SIG-M5 (cell line): ENCODE measurements at places on chromosomes 11 and 22.

- no peak for DNase-seq
These were observed 350.3 kb downstream of the SHANK2 start for GRCh38 chr11:70901951-70902521.

- no peak for DNase-seq
These were observed 108.6 kb downstream of the INSC start for GRCh38 chr11:15223318-15223717.

DNA sequence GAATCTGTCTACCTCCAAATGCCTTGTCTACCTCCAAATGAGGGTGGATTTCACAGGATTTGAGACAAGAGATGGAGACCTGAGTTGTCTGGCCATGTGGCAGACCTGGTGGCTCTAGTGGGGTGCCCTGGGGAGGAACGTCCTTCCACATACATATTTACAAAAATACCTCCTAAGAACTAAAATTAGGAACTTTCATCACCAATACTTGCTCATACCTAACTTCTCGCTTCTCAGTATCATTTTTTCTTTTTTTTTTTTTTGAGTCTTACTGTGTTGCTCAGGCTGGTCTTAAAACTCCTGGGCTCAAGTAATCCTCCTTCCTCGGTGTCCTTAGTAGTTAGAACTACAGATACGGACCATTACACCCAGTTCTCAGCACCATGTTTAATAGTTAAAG, 117.9 kb downstream of the MED15 start:
- DNase-seq: no peak

DNA sequence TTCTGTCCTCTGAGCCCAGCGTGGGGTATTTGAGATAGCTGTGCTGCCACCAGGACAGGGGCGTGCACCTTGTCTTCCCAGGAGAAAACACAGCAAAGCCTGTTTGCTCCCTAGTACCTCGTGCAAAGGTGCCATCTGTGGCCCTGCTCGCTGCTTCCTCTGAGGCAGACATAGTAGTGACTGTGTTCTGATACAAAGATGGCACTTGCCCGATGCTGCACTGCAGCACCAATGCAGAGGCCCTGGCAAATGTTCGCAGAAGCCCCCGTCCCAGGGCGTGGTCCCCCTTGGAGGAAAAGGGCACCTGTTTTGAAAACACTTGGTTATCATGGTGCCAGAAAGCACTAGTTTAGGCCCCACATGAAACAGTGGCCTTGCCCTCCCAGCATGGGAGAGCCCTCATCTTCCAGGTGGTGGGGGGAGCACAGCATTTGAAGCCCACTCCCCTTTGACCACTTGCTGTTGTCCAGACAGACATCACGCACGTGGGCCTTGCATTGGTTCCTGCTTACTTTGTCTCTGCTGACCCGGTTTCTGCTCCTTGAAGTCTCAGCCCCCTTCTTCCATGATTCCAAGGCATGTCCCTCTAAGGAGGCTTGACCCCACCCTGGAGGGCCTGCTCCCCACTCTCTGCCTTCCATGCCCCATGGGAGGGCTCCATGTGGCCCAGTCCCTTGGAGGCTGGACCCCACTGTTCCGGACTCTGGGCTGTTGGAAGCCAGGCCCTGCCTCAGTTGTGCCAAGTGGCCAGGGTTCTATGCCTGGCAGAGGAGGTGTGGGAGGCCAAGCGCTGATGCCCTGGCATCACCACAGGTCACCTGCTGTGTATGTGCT, 109.4 kb downstream of the KCNQ1OT1 start:
- DNase-seq: no peak

GRCh38 chr11:114499756-114500155, 59.9 kb downstream of the NXPE1 start:
- DNase-seq: no peak

DNA sequence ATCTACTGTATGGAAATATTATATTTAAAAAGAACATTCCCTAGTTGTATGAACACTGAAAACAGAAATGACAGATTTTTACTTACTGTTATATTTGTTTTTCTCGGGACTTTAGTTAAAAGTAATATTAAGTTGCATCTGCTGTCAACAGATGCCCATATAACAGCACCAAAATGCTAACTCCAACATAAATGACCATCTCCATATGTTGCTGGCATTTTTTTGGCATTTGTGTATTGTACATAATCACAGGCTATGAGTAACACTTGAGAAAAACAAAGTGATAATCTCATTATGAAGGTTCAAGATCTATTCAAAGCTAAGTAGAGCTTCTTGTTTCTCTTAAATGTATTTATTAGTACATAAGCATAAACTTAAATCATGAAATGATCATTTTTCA, 172.0 kb downstream of the CNTN5 start:
- no peak for DNase-seq
